Stimulated activated naive CD4-positive, alpha-beta T cell (primary cell): ENCODE measurements at places on chromosomes 7 and 10.

DNA sequence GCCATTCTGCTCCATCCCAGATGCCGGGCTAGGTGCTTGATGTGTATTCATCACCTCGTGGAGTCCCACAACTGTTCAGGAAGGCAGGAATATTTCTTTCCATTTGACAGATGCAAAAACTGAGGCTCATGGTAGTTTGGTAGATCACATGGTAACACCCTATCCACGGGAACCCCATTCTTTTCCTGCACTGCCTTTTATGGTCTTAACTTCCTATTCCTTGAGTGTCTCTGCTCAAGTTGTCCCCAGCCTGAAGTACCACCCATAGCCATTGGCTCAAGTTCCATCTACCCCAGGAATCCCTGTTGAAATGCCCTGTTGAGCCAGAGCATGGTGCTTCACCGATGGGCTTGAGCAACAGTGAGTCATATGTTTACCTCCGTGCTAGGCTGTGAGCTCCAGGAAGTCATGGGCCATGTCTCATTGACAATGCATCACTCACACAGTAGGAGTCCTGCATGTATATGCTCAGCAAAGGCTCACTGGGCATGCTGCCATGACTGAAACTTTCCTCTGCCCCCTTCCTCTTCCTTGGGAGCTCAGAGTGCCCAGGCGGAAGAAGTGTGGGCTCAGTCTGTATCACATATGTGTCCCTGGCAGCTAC lies 71.7 kb upstream of the ADAM12 start:
- DNase-seq, result no peak

GRCh38 chr7:151382079-151382885 lies 27.6 kb downstream of the WDR86 start:
- peak; percentile 42 for DNase-seq

GRCh38 chr10:33861833-33862232 lies 527.4 kb upstream of the NRP1 start:
- no peak for DNase-seq

DNA sequence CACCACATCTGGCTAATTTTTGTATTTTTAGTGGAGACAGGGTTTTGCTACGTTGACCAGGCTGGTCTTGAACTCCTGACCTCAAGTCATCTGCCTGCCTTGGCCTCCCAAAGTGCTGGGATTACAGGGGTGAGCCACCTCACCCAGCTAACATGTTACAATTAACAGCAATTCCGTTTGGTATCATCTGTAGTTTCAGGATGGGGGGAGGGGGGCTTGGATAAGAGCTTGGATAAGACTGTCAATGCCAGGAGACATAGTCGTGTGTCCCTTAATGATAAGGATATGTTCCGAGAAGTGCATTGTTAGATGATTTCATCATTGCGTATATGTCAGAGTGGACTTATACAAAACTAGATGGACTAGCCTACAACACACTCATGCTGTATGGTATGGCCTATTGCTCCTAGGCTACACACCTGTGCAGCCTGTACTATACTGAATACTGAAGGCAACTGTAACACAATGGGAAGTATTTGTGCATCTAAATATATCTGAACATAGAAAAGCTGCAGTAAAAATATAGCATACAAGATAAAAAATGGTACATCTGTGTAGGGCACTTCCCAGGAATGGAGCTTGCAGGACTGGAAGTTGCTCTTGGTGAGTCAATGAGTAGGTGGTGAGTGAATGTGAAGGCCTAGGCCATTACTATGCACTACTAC lies 103.9 kb upstream of the TNS3 start:
- no peak for DNase-seq

- DNase-seq, result no peak
Observed at GRCh38 chr10:121393522-121393921, 204.7 kb downstream of the FGFR2 start.

DNA sequence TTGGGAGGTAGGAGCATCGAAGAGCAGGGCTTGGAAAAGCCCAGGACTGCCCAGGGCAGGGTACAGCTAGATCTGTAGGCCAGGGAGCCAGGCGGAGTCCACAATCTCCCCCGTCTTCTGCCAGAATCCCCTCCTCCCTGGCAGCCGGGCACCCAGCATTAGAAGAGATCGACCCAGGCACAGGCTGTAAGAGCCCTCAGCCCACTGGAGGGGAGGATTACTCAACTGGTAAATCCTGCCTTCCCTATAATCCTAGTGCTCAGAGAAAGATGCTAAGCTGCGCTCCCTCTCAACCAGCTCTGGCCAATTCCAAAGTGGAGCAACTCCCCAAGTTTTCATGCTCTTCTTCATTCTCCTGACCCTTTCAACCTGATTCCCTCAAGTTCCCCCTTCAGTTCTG lies 3.2 kb downstream of the SPOCK2 start:
- no peak for DNase-seq

DNA sequence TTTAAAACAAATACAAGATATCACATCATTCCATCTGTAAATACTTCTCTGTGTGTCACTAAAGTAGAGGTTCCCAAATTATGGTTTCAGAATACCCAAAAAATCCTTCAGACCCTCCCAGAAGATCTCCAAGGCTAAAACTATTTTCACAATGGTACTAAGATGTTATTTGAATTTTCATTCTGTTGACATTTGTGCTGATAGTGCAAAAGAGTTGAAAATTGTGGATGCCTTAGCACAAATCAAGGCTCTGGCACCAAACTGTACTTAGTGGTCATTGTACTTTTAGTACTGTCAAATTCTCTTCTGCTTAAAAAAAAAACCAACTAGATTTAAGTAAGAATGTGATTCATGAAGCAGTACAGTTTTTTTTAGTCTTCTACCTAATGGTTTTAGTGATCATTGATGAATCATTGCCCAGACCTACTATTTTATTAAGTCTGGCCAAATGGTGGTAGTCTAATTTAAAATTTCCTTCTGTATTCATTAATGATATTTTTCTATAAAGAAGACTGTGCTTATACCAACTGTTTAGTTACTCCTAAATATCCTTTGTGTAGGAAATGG lies 50.5 kb downstream of the TPST1 start:
- no peak for DNase-seq

DNA sequence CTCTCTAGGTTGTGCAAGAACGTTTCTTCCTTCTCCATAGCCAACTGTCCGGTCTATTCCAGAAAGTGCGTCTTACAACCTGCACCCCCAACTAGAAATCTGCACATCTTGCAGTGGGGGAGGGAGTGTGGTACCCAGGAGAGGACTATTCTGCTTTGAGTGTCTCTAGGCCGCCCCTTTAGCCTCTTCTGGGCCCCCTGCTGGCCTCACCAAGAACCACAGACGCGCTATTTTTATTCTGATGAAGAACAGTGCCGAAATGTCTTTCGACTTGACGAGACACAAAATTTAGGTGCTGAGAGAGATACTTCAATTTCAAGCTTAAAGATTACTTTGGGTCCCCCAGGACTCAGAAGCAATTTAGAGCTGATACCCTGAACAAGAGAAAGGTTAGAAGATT lies 1.0 kb downstream of the CNPY1 start:
- no peak for DNase-seq

DNA sequence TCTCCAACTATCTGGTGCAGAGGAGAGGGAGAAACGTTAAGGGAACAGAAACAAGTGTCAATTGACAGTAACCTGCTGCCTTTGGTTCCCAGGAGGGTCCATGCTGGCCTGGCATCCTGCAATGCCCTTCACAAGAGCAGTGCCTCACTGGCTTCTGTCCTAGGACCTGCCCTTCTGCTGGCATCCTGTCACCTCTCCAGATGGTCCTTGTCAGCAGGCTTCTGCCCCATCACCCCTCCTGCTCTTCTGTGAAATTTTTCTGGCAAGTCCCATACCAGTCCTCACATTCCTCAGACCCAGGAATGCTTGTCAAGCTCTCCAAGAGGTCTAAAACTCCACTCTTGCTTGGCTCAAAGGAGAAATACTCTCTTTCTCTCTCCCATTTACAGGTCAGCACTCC lies 34.2 kb downstream of the C10orf67 start:
- DNase-seq, result no peak

DNA sequence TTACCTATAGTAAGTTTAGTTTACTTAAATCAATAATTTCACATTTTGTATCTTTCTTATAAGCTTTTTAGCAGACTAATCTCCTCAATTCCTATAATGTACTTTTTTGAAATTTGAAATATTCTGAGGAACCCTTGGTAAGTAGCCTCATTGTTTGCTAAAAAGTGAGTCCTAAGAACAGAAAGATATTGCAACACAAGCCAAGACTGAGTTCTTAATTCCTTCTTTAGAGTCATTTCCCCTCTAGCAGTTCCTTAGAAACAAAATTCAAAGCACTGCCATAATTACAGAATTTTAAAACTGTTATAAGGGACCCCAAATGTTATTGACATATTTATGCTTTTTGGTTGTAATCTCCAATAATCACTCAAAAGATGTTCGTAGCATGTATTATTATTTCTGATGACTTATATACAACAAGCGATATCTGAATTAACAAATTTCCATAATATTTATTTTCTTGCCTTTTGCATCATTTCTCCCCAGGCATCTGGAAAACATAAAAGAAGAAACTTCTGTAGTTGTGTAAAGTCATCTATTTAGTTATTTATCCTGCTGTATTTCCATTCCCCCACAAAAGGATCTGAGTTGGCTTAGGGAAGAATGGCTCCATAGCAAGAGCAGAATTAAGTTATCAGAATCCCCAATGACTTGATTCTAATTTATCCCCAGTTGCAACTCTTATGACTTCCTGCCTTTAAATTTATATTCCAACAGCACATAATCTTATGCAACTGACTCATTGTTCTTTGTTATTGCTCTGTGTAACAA lies 67.8 kb downstream of the TMEM26 start:
- DNase-seq, result no peak

GRCh38 chr10:37643187-37643586 lies 214.2 kb downstream of the ZNF248 start:
- DNase-seq, result no peak

- no peak for DNase-seq
Observed at GRCh38 chr10:624605-625332, 64.7 kb downstream of the DIP2C start.

GRCh38 chr7:93284908-93285307 lies 52.7 kb downstream of the VPS50 start:
- no peak for DNase-seq

DNA sequence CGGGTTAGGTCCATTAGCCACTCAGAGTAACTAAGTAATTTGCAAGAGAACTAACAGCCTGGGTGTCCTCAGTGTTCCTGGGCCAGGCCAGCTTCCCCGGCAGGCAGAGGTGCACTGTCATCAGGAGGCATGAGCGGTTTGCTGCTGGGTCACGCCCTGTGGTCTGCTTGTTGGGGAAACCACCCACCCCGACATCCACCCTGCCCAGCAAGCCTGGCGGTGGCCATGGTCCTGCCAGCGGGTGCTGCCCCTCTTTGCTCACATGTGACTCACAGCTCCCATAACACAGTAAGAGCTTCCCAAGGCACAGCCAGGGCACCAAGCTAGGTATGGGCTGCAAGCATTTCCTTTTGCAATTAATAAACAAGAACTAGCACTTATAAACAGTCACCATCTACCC lies 75.9 kb downstream of the RGS10 start:
- DNase-seq, result no peak

DNA sequence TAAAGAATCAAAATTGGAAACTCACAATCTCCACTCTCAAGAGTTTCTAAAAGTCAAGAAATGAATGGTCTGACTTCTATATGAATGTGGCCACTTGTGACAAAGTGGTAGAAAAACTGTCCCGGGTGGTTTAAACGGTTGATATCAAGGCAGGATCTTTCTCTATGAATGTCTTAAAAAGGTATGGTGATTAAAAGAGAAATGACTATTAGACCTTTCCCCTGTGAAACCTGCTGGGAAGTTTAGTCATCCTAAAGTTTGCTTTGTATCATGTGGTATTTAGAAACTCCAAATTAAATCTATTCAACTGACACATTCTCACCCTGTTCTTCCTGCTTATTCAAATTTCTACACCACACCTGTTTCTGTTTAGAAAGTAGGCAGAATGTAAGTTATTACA lies 492.5 kb downstream of the XPNPEP1 start:
- DNase-seq, result no peak

- no peak for DNase-seq
Observed at GRCh38 chr7:23547662-23548061, 15.9 kb upstream of the TRA2A start.

DNA sequence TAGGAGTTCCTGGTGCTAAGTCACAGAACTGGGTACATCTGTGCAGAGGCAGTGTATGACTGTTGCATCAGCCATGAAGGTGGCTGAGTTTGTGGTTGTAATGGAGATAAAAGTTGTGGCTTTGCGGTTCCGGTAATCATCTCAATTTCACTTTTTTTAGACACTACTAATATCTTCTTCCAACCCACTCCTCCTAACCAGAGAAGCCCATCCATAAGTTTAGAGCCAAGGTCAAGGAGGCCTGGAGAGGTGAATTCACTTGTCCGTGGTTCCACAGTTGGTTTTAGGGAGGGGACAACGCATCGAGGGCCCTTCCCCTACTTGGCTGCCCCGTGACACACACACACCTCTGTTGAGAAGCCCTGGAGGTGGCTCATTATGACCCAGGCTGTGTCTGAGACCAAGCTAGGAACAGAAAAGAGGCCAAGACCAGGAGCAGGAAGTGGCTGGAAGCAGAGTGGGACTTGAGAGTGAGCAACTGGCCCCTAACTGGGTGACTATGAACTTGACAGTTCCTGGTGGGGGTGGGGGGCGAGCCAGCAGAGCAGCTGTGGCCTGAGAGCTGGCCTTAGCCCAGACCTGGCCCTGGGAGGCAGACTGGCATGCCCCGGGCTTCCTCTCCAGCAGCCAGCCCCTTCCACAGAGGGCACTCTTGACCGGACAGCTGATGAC lies 66.8 kb upstream of the COL13A1 start:
- DNase-seq, result no peak

- DNase-seq, result no peak
Observed at GRCh38 chr10:88964869-88965415, 12.4 kb upstream of the ACTA2 start.

- no peak for DNase-seq
Observed at GRCh38 chr10:88232983-88233543, 350.1 kb downstream of the RNLS start.

- no peak for DNase-seq
Observed at GRCh38 chr10:113202011-113202410, 252.0 kb downstream of the TCF7L2 start.

DNA sequence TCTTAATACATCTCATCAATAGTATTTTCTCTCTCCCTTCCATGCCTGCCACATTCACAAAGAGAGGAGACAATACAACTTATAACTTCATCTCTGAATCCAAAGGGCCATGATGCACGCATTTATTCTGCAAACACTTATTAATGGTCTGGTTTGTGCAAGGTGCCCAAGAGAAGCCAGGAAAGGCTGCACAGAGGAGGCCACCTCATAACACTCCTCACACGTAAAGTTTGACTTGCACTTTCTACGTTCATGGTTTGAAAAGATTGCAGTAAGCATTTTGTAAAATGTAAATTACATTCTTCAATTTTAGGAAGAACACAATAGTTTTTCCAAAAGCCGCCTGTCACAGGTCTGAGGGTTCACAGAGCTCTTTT lies 1.2 kb upstream of the PALS2 start:
- DNase-seq, result no peak

GRCh38 chr10:72315611-72316385 lies 38.9 kb downstream of the DNAJB12 start:
- no peak for DNase-seq

- no peak for DNase-seq
Observed at GRCh38 chr10:60429084-60429849, 39.6 kb upstream of the ANK3 start.
